ENCODE measurements at places on chromosomes 6 and 20.

DNA sequence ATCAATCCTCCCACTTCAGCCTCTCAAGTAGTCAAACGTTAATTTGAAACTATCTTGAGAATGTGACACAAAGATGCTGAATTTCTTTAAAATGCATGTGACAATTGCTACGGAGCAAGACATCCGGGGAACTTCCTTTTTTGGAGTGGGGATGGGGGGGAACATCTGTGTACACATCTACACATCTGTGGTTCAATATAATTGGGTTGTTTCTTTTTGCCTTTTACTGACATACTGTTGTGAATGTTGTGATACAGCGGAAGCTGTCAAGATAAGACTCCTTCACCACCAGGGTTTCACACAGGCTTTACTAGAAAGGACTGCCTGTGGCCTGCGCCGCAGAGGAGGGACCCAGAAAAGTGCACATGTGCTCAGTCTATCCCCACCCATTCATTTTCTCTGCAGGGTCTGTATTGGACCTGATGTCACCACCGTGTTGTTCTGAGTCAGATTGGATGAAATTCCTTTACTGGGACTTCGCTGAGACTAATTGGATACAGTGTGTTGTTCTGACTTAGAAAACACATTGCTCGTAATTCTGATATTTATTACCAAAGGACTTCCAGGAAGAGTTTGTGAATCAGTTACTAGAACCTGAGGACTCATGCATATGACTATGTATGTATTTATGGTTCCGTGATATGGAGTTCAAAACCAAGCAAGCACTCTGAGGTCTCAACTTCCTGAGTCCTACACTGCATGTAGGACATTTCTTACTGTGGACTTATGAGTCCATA lies 98.7 kb upstream of the SGK1 start:
- no peak for DNase-seq

GRCh38 chr6:24966381-24966780 lies 30.6 kb upstream of the RIPOR2 start:
- DNase-seq, result peak; percentile 38

DNA sequence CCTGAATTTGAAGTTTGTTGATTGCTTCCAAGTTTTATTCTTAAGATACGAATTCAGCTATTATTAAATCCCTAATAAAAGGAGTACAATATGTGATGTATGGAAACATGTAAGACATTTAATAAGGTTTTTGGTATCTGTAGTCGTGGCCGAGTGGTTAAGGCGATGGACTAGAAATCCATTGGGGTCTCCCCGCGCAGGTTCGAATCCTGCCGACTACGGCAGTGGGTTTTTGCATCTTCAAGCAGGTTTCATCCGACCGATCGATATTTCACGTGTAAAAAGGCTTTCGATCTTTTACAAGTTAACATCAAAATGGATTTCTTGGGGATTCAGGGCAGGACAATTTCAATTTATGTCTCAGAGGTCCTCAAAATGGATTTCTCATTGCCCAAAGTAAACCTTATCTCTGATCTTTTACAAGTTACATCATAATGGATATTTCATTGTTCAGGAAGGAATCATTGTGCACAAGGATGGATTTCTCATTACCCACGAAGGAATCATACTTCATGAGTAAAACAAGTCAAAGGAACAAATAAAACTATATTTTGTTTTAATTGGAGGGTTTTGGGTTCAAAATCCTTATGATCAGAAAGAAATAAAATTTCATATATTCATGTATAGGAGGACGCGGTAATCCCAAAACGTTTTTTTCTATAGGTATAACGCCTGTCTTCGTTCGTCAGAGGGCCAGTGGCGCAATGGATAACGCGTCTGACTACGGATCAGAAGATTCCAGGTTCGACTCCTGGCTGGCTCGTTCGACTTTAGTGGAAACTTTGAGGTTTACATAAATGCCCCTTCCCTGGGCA lies 37.3 kb upstream of the BTN3A2 start:
- no peak for DNase-seq

GRCh38 chr6:90765895-90766294 lies 179.0 kb upstream of the MAP3K7 start:
- peak; percentile 99 for DNase-seq

GRCh38 chr20:58021481-58021880 lies 207.0 kb downstream of the ANKRD60 start:
- DNase-seq, result no peak

DNA sequence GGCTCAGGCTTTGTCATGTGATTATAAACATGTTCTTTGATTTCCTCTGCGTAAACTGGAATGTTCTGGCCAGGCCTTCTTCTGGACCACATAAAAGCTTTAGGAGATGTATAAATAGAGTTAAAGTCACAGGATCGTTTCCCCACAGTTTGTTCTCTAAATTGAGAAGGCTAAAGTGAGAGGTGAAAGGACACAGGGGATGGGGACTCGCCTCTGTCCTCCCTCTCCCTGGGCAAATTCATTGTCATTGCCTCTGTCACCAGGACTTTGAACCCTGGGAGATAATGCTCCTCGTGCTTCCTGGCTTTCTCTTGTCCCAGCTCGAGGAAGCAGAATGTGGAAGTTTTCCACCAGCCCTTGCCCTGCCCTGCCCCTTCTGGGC lies 20.3 kb upstream of the ZFAND3 start:
- no peak for DNase-seq

DNA sequence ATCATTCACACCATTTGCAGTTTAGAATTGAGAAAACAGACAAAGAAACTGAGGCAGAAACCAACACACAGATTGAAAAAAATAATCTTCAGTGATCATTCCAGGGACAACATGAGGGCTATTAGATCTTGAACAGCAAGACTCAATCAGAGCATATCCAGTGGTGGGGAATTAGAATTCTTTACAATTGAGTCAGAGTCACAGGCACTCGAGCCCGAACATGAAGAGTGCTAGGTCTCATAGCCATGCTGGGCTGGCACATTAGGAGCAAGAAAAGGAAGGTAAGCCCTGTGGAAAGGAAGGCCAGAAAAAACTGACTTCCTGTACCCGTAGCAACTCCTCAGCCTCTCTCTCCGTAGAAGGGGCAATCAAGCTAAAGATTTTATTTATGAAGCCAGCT lies 419.9 kb downstream of the HAO1 start:
- DNase-seq, result no peak

GRCh38 chr6:107807196-107807811 lies 16.8 kb downstream of the SCML4 start:
- DNase-seq, result peak; percentile 35

GRCh38 chr6:160034036-160034930 lies 65.4 kb downstream of the IGF2R start:
- no peak for DNase-seq

- DNase-seq, result no peak
Observed at GRCh38 chr20:53643031-53643832, 49.6 kb upstream of the ZNF217 start.

DNA sequence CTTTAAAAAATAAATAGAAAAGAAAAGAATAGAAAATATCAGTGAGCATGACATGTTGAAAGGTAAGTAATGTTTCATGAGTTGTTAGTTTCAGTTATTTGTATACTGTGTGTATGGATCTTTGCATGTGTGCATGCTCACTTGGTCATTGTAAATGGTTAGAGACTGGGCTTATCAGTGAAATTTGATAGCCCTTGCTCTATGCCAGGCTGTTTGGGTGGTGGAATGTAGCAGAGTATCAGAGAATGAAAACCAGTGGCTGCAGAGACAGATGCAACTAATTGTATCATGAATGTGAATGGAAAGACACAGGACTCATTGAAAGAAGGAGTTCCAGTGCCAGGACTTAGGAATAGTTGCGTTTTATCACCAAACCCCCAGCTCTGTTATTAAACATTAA lies 4.2 kb downstream of the GSTA2 start:
- DNase-seq, result no peak

- DNase-seq, result no peak
Observed at GRCh38 chr20:63774306-63774705, 34.7 kb downstream of the SLC2A4RG start.

DNA sequence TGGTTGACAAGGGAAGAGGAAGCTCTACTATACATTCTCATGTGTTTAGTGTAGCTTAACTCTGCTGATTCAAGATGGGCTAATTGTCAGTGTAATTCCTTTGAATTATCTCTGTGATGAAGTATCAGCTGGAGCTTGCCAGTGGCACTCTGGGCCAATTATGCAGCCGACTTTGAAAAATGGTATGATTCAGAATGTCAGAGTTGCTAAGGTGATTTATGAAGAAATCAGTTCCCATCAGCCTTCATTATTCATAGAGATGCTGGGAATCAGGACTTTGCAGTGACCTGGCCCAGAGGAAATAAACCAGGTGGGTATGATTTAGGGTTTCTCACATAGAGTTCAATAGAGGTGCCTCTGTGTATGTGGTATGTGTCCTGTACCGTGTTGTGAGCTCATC lies 33.4 kb downstream of the KCNS1 start:
- DNase-seq, result no peak
